ENCODE measurements at places on chromosomes 13 and 19.

DNA sequence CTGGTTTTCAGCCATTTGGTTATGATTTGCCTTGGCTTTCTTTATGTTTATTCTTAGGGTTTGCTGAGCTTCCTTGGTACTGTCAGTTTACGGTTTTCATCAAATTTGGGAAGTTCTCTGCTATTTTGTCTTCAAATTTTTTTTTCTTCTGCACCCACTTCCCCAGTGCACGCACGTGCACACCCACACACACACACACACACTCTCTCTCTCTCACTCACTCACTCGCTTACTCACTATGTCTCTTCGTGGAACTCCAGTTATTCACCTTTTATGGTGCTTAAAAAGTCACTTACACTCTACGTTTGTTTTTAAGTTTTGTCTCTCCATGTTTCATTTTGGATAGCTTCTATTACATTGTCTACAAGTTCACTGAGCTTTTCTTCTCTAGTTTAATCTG lies 7.1 kb downstream of the AKAP11 start:
- no peak for DNase-seq

GRCh38 chr19:29700498-29700897 lies 14.6 kb downstream of the C19orf12 start:
- no peak for DNase-seq

- DNase-seq: no peak
Measured at GRCh38 chr19:46351241-46352041, 4.6 kb downstream of the PPP5C start.

GRCh38 chr19:814152-815078 lies 7.3 kb downstream of the PLPPR3 start:
- DNase-seq: no peak

- no peak for DNase-seq
Measured at GRCh38 chr13:113880651-113881611, 17.1 kb upstream of the GAS6 start.

- no peak for DNase-seq
Measured at GRCh38 chr19:5466814-5467291, 11.6 kb downstream of the ZNRF4 start.

DNA sequence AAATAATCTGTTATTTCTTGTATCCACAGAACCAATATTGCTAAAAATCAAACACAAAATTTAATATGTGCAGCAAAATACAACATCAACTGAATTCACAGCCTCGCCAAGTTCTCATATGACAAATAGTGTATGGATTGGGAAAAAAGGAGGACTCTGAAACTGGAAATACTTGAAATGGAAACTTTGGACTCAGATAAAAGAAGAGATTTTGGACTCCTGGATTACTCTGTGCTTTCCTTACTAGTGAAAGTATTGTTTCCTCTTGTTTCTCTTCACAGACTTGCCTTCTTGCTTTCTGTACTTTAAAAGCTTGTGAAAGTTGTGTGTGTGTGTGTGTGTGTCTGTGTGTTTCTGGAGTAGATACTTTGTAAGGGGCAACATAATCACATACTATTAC lies 1596.3 kb downstream of the PCDH9 start:
- no peak for DNase-seq

GRCh38 chr13:19604306-19604705 lies 29.2 kb upstream of the MPHOSPH8 start:
- DNase-seq: no peak

DNA sequence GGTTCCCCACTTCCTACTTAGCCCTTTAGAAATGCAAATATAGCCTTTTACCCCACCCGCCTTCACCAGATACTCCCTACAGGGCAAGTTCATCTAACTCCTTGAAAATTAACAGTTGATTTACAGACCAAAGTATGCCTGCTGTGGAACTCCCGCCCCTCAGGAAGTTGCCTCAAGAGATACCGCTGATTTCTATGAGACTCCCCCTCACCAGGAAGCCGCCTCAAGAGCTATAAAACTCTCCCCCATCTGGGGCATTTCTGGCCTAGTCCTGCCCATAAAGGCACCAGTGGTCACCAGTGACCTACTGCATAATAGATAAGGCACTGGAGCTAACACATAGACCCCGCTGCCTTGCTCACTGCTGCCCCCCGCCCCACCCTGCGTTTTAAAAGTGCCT lies 201.7 kb upstream of the UBL3 start:
- DNase-seq: no peak

- DNase-seq: no peak
Measured at GRCh38 chr13:106010836-106011235, 524.6 kb downstream of the EFNB2 start.

DNA sequence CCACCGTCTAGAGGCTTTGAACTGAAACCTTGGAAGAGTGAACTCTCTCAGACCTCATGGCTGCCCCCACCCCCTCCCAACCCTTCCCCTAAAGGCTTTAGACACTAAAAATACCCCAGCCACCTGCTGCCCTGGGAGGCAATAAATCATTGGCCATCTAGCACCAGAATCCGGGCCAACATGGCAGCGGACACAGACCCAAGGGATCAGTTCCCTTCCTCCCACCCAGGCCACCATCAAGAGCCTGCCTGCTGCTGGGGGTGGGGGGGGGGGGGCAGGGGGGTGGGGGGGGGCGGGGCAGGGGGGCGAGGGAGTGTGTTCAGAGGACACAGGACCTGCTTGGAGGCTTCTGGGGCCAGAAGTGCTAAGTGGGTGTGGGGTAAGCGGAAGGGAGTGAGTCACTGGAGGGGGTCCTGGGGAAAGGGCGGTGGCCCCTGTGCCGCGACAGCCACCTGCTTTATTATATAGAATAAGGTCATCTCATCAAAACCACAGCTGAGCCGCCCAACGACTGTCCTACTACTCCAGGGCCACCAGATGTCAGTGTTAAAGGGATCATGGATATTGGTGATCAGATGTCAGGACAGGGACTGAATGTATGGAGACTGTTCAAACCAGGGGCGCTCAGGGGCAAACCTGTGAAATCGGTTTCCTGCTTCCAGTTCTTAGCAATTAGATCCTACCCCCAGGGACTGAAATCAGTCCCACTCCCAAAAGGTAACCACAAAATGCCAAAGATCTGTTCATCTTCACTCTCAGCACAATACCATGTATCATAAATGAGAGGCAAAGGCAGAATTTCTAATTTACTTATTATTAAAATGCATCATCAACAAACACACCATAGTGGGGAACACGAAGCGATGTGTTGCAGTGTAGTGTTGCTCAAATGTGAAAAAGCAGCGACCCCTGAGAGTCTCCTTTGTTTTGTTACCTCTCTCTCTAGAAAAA lies 24.3 kb downstream of the ARL11 start:
- DNase-seq: no peak

DNA sequence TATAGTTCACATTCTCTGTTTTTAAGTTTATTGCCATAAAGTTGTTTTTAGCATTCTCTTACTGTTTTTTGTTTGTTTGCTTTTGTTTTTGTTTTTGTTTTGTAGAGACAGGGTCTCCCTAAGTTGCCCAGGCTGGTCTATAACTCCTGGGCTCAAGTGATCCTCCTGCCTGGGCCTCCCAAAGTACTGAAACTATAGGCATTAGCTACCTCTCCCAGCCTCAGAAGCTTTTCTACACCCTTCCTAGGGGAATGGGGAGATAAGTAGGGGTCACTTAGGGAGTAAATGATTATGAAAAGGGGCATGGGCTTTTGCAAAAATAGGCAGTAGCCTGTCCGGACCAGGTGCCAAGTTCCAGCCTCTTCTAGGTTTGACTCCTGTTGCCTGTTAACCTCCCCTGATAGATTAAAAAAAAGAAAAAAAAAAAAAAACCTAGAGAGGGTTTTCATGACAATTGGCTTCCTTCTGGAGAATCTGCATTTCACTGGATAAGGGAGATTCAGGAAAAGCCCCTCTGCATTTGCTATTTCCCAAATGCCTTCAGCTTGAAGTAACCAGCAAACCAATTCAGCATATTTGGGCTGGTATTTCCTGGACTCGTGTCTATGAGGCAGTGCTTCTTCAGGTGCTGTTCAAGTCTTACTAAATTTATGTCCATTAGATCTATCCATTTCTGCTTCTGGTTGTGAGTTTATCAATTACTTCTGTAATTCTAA lies 216.8 kb downstream of the TM9SF2 start:
- peak; percentile 87 for DNase-seq

- DNase-seq: no peak
Measured at GRCh38 chr19:50553134-50553703, 15.0 kb downstream of the LRRC4B start.

DNA sequence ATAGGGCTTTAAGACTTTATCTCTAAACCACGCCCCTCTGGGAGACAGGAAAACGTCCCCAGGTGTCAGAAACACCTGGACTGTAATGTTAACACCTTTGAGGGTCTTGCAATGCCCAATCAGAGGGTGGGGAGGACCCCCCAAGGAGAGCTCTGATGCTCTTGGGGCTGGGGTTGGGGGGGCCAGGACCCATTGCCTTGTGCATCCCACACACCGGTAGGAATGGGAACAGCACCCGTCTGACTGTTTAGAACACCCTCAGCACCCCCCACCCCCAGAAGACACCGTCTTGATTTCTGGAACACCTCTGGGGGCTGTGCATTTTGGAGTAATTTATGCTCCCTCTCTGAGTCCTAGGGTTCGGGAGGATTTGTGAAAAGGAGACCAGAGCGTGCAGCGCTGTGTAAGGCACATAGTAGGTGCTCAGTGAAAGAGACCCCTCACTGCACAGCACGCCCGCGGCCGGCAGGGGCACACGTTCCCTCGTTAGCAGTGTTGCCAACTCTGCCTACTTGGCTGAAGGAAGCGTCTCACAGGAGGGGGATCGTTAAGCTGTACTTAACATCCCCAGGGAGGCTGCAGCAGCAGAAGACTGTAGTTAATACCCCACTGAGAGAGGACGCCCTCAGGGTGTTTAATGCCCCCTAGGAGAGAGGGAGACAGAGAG lies 2.8 kb upstream of the ERFL start:
- peak; percentile 46 for DNase-seq

DNA sequence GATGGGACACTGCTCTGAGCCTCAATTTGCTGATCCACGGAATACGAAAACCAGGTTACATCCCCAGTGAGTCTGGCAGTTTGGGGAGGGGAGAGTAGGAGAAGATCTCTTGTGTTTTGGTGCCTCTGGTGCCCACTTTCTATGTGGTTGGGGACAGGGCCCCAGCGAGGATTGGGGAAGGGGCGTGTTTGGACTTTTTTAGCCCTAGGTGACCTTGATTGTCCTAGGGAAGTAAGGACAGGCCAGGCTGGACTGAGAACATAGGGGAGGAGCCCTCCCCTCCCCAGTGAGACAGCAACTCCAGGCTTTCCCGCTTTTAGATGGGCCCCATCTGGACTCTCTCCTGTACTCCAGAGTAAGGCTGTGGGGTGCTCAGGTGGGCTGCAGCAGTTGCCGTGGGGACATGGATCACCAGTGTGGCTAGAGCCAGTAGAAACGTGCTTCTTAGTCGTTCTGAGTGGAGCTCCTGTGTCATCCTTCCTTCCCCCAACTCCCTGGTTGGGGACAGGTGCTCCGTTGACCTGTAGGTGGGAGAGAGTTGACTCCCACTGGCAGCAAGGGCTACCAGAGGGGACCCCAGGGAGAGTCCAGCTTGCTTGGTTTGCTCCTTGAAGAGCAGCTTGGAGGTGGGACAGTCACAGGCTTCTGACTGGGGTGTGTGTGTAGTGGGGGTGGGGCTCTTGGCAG lies 4.3 kb downstream of the EGLN2 start:
- DNase-seq: no peak

DNA sequence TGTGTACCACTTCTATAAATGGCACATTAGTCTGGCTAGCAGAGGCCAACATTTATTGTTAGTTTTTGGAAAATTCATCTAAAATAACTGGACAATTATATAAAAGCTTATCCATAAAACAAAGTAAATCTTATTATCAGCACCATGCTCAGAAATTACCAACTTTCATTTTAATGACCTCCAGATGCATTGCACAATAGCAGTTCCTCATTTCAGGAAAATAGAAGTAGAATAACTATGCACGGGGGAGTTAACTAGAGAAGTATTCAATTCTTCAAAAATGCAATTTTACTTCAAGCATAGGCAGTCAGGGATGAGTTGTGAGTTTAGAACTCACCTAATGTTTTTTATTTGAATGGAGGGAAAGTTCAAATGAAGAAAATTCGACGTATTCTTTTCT lies 1023.5 kb downstream of the PCDH17 start:
- DNase-seq: no peak

DNA sequence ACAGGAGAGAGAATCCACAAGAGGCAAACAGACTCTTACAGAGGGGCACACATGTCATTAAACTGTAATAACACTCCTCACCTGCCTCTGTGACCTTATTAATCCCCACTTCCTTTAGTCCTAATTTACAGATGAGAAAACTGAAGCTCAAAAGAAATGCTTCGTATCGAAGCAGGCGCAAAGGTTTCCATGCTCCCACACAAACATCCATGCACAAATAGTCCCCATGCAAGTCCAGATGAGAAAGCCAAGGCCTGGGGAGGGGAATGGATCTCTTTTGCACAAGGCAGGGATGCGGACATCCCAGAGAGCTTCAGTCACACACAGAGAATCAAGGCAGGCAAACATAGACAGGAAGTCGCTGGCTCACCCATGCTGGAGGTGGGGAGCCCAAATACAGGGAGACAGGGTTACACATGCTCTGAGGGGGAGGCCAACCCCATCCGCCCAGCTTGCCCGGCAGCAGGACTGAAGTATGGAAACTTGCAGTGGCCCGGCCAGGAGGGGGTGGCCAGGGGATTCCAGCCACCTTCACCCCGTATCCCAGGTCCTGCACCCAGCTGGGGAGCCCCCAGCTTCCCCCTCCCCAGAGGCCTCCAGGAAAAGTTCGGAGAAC lies 468 bp downstream of the S1PR5 start:
- no peak for DNase-seq

- DNase-seq: no peak
Measured at GRCh38 chr19:41220811-41221210, 1.8 kb downstream of the AXL start.

GRCh38 chr19:45790942-45791341 lies 1.7 kb downstream of the DMWD start:
- DNase-seq: no peak

DNA sequence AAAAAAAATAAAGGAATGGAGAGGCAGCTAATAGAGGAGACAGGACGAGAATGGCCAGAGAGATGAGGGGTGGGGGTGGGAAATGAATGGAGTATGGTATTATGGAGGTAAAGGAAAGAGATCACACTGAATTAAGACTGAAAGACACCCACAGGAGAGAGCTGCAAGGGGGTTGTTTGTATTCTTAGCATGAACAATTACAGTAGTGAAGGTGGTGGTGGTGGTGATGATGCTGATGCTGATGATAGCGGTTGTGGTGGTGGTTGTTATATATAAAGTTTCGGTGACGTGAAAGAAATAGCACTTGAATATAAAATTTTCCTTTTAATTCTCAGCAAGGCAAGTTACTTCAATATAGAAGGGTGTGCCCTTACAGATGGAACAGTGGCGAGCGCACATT lies 2.8 kb upstream of the ADGRE3 start:
- no peak for DNase-seq

GRCh38 chr19:1746401-1747284 lies 6.7 kb upstream of the ONECUT3 start:
- DNase-seq: no peak

GRCh38 chr13:89029062-89029461 lies 1357.9 kb downstream of the SLITRK5 start:
- no peak for DNase-seq

DNA sequence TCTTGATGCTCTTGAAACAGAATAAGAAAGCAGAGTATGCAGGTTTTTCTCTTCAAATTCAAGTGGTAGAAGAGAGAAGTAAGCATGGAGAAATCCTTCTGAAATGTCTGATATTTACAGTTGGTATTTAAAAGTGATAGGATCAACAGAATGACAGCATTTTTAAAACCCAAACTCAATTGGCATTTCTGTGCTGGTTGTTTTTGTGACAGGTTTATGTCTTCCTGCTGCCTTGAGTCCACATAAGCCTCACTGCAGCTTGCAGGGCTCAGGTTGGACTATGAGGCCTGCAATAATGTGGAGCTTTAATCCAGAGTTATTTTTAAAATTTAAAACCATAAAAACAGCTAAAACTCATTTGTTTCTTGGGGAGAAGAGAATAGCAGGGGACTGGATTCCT lies 105.1 kb downstream of the ZAR1L start:
- no peak for DNase-seq

Measured in NT2/D1 (cell line).